Stimulated activated naive CD8-positive, alpha-beta T cell treated with anti-CD3 and anti-CD28 coated beads, Interleukin-15, amount 100 ng/mL, for 72 hours (primary cell): ENCODE measurements at places on chromosomes 5 and 9.

GRCh38 chr5:43193894-43194265 lies 1.9 kb downstream of the NIM1K start:
- peak; percentile 12 for DNase-seq

- DNase-seq = no peak
These were observed 24.0 kb downstream of the BTNL8 start for GRCh38 chr5:180922932-180923331.

DNA sequence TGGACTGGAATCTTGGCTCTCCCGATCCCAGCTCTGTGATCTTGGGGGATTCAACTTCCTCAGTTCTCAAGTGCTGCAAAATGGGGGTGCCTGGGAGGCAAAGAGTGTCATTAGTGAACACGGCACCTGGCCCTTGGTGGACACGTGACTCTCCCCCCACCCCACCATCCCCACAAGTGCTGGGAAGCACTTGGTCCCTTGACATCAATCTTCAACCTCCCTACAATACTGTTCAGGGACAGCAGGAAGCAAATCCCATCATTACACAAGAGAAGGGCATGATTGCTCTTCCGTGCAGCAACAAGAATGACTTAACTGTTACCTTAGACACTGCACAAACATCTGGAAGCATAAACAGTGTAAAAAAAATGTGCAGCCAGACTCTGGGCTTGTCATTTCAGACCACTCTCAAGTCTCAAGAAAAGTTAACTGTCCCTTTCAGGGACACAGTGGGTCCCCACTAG lies 61.4 kb downstream of the PSMB7 start:
- DNase-seq = no peak

DNA sequence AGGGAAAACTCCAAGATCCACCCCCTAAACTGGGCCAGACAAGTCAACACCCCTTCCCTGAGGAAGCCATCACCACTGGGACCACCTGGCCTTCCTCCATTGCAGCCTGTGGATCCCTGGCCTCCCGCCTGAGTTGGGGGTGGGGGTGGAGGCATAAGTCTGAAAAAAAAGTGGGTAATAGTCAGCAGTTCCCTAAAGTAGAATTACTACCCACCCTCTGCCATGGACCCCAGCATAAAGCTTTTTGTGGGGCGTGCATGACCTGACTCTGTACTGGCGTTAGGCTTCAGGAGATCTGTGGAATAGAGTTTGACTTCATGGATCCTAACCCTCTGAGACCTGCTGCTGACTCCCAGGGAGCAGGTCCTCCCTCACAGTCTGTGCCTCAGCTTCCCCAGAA lies 2.0 kb upstream of the CXXC5 start:
- DNase-seq = no peak

GRCh38 chr9:97529363-97530076 lies 28.1 kb downstream of the TMOD1 start:
- no peak for DNase-seq

- DNase-seq = no peak
These were observed 166.8 kb downstream of the SPOCK1 start for GRCh38 chr5:137332296-137332695.

GRCh38 chr5:10376544-10376943 lies 23.0 kb downstream of the MARCHF6 start:
- DNase-seq = no peak

DNA sequence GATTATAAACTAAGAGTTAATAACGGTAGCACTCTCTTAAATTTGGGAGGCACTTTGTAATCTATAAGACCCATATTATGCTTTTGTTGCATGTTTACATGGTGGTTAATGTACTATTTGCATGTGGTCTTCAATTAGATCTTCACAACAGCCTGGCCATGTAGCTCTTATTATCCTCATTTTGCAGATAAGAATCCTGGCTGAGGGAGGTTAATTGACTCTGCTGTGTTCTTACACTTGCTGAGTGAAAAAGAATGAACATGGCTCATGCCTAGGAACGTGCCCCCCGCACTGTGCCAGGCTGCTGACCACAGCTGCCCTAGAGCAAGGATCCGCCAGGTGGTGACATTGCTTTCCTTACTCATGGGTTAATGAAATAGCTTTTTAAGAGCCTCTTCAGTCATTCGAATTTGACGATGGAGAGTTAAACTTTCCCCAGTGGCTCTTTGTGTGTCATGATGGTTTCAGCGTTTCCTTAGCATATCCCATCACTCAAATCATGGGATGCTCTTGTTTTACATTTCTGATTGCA lies 97.9 kb downstream of the CDH6 start:
- no peak for DNase-seq

- no peak for DNase-seq
These were observed 63.6 kb downstream of the EGFLAM start for GRCh38 chr5:38321978-38322377.

DNA sequence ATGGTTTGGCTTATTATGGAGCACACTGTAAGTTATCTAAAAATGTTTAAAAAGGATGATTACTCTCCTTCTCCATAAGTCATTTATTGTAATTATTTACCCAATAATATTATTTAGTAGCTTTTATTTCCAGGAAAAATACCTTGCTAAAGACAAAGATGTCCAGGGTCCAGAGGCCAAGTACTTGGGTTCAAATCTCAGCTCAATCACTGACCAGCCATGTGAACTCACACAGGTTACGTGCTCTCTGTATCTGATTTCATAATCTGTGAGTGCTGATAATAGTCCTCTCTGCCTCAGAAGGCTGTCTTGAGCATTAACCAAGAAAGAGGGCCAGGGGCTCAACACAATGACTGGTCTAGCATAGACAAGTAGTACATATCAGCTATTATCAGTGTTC lies 27.0 kb downstream of the ALDH1A1 start:
- DNase-seq = no peak

DNA sequence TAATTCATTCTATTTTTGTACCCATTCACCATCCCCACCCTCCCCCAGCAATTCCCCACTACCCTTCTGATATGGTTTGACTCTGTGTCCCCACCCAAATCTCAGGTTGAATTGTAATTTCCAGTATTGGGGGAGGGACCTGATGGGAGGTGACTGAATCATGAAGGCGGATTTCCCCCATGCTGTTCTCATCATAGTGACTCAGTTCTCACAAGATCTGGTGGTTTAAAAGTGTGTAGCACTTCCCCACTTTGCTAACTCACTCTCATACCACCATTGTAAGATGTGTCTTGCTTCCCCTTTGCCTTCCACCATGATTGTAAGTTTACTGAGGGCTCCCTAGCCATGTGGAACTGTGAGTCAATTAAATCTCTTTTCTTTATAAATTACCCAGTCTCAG lies 25.9 kb upstream of the TESK1 start:
- peak; percentile 61 for DNase-seq

- DNase-seq = no peak
These were observed 188.4 kb upstream of the PPP1R26 start for GRCh38 chr9:135291165-135291564.

DNA sequence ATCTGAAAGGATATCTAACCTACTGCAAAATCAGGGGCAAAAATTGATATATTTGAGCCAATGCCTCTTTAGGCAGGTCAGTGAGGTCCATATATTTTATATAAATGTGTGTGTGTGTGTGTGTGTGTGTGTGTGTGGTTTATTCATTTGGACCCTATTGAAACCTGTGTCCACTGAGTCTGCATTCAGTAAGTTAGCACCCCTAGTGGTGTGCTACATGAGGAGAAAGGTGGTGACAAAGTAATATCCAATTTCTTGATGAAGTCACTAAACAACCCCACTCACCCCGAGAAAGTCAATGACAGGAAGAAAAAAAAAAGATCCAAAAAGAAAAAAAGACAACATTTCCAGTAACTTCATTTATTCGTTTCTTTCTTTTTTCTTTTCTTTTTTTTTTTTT lies 4.1 kb downstream of the FBXW11 start:
- DNase-seq = no peak
